Psoas muscle (tissue), 8 donors: ENCODE measurements at places on chromosomes 6 and 20.
A peak's percentile ranks its signal among the peaks of the same experiment; 100 is the strongest.

- no peak for DNase-seq
Observed at GRCh38 chr6:136831873-136832562, 9.6 kb downstream of the PEX7 start.

- peak; percentile 93 for DNase-seq
Observed at GRCh38 chr20:47493175-47493962, 8.3 kb upstream of the NCOA3 start.

GRCh38 chr6:70811788-70812187 is 144.1 kb downstream of the SMAP1 start:
- DNase-seq, result no peak

DNA sequence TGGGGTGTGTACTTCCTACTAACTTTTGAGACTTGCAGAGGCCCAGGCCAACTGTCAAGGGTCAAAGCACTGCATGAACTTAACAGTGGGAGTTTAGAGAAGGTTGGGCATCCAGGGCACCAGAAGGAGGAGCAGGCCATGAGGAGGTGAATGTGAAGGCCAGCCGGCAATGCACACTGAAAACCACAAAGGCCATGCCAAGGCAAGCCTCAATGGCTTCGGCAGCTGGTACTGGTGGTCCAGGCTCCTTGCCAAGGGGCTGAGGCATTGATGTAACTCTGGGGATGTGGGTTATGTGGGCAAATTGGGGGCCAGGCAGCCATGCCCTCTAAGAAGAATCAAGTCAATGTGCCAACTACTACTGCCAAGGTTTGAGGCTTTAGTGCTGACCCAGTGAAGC is 222.4 kb downstream of the UNC5CL start:
- DNase-seq, result no peak

- no peak for DNase-seq
Observed at GRCh38 chr6:143111443-143111842, 50.8 kb downstream of the AIG1 start.

DNA sequence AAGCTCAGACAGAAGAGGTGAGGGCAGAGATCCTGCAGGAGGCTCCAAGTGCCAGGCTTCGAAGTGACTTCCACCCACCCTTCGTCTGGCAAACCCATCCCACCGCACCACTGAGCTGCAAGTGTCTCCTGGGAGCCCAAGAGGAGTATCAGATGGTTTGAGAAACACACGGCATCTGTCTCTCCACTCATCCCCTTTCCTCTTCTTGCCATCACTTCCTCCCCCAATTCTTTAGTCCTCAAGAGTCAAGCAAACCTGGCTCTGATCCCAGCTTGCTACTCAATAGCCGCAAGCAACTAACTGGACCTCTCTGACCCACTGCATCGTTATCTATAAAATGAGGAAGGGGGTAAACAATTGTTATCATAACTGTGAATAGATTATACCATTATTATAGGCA is 142.1 kb downstream of the BMP7 start:
- no peak for DNase-seq

DNA sequence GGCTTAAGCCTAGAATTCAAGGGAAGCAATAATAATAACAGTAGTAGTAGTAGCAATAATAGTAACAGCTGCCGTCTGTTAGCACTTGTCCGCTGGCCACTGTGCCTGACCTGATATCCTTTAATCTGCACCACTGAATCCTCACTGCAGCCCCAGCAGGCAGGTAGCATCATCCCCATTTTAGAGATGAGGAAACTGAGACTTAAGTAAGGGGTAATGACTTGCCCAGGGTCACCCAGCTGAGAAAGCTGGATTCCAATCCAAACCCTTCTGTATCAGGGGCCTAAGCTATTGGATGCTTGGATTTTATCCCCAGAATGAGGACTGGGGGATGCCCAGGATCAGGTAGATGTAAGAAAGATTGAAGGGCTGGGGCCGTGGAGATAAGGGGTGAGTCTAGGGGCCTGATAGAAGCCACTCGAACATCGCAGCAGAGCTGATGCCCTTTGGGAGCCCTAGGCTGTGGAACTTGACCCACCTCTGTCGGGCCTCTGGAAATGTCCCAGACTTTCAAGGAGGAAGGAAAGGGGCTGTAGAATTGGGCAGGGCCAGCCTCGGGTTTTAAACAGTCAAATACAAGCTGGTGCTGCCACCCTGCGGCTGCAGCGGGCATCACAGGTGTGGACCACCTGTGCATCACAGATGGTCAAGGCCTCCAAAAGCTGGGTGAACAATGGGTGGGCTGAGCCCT is 102.1 kb upstream of the MYL9 start:
- peak; percentile 64 for DNase-seq

DNA sequence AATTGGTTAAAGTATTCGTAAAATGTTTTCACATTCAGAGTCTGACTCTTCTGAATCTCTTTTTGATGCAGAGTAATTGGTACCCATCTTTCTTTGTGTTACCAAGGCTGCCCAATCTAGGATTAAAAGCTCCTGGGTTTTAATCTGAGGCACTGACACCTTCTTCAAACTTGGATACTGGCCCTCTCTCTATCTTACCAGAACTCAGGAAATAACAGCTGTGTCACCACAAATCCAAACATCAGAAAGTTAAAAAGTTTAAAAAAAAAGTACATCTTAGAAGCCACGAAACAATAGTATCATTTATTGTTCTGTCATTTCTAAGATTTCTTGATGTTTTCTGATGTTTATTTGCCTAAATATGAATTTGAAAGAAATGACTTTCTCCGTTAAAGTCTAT is 255.5 kb upstream of the RUNX2 start:
- no peak for DNase-seq

GRCh38 chr20:32028647-32029372 is 18.6 kb downstream of the CCM2L start:
- no peak for DNase-seq

- DNase-seq, result no peak
Observed at GRCh38 chr20:6157345-6157744, 34.5 kb upstream of the FERMT1 start.

DNA sequence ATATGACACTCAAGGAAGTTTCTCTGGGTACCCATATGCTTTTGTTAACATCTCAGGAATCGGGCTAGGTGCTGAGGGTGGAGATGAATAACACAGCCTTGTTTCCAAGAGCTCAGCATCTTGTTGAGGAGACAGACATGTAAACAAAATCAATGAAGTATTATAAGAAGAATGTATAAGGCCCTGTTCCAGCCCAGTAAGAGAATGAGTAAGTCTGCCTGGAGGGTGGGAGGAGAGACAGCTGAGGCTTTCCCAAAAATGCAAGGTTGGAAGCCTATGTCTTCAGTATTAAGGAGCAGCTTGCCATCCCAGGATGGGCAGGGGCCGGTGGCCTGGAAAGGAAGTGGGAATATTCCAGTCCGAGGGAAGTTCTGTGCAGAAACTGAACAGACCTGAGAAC is 615.3 kb upstream of the BTBD3 start:
- DNase-seq, result no peak

DNA sequence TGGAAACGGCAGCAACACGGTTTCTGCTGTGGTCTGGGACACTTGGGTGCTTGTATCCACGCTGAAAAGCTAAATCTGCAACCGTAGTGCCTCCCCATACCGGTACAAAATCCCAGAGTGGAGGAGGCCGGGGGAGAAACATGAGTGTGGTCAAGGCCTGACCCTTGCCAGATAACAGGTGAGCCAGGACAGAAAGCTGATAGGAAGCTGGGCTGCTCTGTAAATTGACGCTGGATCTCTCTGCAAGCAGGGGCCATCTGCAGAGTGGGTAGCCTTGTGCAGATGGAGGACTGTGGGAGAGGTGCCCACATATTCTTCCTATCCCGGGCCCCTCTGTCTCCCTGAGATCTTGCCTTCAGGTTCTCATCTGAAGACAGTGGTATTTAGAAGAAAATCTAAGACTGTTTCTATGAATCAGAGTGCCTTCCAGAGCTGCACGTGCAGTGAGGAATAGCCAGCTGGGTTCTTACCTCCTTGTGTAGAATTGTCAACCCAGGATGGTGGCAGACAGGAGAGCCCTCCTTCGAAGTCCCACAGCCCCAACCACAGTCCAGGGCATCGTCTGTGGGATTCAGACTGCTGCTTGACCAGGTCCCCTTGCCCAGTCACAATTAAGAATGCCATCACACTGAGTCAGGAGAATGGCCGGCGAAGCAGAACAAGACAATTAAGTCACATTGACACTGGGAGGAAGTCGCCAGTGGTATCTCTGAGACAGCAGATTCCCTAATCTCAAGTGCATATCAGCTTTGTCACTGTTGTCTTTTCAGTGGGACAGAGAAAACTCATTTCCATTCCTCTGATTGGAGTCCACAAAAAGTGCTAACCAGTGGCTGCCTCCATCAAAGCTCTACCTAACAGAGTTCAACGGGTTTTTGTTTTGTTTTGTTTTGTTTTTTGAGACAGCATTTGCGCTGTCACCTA is 100.0 kb upstream of the RIPOR2 start:
- DNase-seq, result no peak

GRCh38 chr20:1500496-1500895 is 9.3 kb upstream of the SIRPB2 start:
- DNase-seq, result no peak

DNA sequence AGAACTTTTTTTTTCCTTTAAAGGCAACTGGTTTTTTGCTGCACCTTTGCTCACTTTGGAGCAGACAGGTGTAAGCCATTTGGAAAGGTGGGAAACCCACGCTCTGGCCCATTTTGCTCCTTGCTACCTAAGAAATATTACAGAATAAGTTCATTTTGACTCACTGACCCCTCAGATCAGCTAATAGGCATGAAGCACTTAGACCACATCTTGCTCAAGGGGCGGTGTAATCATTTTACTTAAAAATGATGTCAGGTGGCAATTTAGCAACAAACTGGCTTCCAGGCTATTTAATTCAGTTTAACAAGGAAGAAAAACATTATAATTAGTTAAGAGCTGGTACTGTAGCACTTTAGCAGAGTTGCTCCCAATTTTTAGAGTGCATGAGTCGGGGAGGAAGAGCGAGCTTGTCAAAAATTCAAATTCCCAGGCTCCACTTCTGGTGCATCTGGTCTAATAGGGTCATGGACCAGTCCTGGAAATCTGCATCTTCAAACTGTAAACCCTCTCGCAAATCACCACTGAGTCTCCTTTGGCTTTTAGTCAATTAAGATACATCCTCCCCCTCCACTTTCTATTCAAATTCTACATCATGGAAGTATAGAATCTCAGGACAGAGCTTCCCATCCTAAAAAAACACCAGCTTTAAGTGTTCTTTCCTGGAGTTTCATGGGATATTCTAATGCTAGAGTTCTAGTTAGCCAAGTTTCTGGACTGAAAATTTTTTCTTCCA is 38.2 kb downstream of the JAG1 start:
- no peak for DNase-seq

DNA sequence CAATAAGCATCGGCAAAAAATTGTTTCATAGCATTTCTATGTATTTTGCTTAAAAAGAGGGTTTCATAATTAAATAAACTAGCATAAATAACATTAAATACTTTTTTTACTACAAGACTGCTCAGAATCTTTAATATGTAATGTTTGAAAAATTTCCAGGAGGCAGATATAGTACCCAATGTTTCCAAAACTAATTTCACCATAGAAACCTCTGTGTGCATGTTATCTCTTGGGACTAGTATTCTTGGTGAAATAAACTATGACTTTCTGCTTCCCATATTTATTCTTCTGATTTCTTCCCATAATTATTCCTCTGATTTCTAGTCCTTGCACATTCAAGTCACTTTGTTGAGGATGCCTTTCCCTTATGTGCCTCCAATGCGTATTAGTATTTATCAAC is 94.5 kb downstream of the PTPRK start:
- DNase-seq, result no peak

DNA sequence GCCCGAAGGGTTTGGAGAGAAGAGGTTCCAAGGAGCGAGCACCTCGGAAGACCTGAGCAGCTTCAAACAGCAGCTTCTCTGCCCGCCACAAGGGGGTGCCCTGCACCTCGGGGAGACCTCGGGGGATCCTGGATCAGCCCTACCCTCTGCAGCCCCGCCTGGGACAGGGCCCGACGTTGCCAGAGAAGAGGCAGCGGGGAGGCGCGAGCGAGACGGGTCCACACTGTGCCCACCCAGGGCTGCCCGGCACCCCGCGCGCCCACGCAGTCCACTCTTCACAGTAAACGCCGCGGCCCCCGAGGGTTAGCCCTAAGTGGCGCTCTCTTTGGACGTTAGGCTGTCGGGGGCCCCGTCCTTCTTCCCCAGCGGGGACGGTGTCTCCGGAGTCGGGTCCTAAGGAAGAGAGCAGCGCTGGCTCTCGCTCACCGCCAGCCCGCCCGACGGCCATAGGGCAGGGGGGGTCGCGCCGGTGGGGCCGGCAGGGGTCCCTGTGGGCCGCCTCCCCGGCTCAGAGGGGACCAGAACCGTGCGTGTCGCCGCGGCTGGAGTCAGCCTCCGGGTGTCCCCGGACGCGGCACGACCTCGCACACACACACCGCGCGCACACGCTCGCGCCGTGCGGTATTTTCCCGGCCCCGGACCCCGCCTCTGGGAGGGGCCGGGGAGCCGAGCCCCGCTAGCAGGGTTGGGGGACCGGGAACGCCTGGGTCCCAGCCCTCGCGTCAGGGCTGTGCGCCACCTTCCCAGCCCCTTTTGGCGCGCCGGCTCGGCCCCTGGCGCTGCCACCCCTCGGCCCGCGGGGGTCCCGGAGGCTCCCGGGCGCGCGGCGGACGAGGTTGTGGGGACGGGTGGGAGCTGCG is 929 bp downstream of the CDH22 start:
- DNase-seq, result peak; percentile 57

GRCh38 chr6:27830212-27830599 is 82.0 kb downstream of the OR2B2 start:
- DNase-seq, result no peak

GRCh38 chr6:116330511-116330910 is 40.2 kb upstream of the DSE start:
- DNase-seq, result no peak

DNA sequence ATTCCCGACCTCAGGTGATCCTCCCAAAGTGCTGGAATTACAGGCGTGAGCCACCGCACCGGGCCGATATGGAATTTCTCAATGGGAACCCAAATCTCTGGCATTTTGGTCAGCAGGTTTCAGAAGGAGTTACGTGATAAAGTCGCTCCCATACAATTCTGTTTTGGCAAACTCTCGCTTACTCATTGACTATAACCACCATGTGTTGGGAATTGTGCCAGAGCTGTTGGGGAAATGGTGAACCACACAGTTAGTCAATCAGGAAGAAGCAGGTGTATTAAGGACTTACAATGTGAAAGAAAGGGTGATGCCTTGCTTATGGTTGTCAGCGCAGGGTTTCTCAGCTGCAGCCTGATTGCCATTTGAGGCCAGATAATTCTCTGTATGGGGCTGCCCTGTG is 410.5 kb downstream of the QKI start:
- no peak for DNase-seq

- DNase-seq, result no peak
Observed at GRCh38 chr6:148769304-148769968, 22.6 kb downstream of the UST start.
